NCI-H460 (cell line): ENCODE measurements at places on chromosomes 4 and X. TPM values are rescaled to one million over a fixed set of nuclear protein-coding genes. Genes with fewer than 3 reads are reported as not detected.

Gene SHOX
- total RNA-seq = not detected in 2 replicates

Gene ETDA
- not detected in 2 replicates for total RNA-seq

Gene ANK2
- 22.5 and 24.0 TPM in 2 replicates for total RNA-seq

Gene AR
- total RNA-seq = 8.0 and 9.7 TPM in 2 replicates

Gene PROM1
- total RNA-seq = 0.27 TPM in 1 of 2 replicates, not detected in the other

Gene BMPR1B
- total RNA-seq = 0.20 and 0.27 TPM in 2 replicates

Gene KIT
- total RNA-seq = not detected in 2 replicates

Gene NMU
- 3.1 and 4.9 TPM in 2 replicates for total RNA-seq

Gene SPANXA2
- total RNA-seq = not detected in 2 replicates

Gene SUPT20HL1
- total RNA-seq = not detected in 2 replicates

Gene TMEM47
- total RNA-seq = 12.9 and 14.4 TPM in 2 replicates

Gene F8A1
- 20.6 and 25.8 TPM in 2 replicates for total RNA-seq

Gene TSPAN5
- 1.7 and 3.0 TPM in 2 replicates for total RNA-seq

Gene NXF2B
- total RNA-seq = not detected in 2 replicates

Gene FREM3
- not detected in 2 replicates for total RNA-seq

Gene FAM184B
- 0.02 TPM in 1 of 2 replicates, not detected in the other for total RNA-seq

Gene ITIH6
- total RNA-seq = 0.02 and 0.03 TPM in 2 replicates

Gene SLC9B1
- 0.12 and 0.26 TPM in 2 replicates for total RNA-seq

Gene NLGN3
- total RNA-seq = 0.58 and 0.69 TPM in 2 replicates

Gene MBTPS2
- total RNA-seq = 17.7 and 23.0 TPM in 2 replicates

Gene USP9X
- 109 and 121 TPM in 2 replicates for total RNA-seq

Gene PAGE1
- not detected in 2 replicates for total RNA-seq

Gene NUDT10
- 0.50 and 0.81 TPM in 2 replicates for total RNA-seq

Gene HDX
- 8.7 and 8.8 TPM in 2 replicates for total RNA-seq

Gene PTCHD1
- 4.0 and 4.7 TPM in 2 replicates for total RNA-seq

Gene ETDB
- total RNA-seq = not detected in 2 replicates

Gene WNK3
- 0.43 and 0.67 TPM in 2 replicates for total RNA-seq
